ENCODE measurements at places on chromosomes 4 and X.
A peak's percentile ranks its signal among the peaks of the same experiment; 100 is the strongest.

- peak; percentile 47 for DNase-seq
Measured at GRCh38 chrX:155819966-155820491, 61.1 kb upstream of the VAMP7 start.

GRCh38 chr4:168484626-168485025, 4.3 kb upstream of the DDX60L start:
- no peak for DNase-seq

- DNase-seq: no peak
Measured at GRCh38 chr4:136803433-136803832, 728.9 kb downstream of the PCDH18 start.

- no peak for DNase-seq
Measured at GRCh38 chr4:100591161-100591876, 73.5 kb upstream of the EMCN start.

- DNase-seq: peak; percentile 52
Measured at GRCh38 chr4:27010334-27010940, 149.8 kb downstream of the STIM2 start.

Data from CD4-positive, alpha-beta T cell treated with Interleukin-15 for 1 hour (primary cell).